ENCODE measurements at places on chromosomes 16 and 17.
A peak's percentile ranks its signal among the peaks of the same experiment; 100 is the strongest.

DNA sequence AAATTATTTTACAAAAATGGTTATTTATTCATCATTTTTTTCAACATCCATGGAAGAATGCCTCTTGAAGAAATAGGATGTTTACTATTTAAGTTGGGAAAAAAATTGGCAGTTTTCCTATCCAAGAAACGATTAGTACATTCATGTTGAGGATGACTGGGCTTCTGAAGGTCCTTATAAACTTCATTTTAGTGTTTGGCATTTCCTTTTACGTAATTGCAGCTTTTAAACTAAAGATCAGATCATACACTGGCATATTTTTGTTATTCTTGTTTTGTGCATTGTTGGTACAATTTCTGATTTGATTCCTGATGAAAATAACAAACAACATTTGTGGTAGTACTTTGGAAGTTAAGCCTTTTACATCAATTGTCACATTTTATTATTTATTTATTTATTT is 11.5 kb downstream of the KCNJ16 start:
- DNase-seq: no peak

GRCh38 chr16:10255728-10256127 is 73.5 kb upstream of the GRIN2A start:
- no peak for DNase-seq

DNA sequence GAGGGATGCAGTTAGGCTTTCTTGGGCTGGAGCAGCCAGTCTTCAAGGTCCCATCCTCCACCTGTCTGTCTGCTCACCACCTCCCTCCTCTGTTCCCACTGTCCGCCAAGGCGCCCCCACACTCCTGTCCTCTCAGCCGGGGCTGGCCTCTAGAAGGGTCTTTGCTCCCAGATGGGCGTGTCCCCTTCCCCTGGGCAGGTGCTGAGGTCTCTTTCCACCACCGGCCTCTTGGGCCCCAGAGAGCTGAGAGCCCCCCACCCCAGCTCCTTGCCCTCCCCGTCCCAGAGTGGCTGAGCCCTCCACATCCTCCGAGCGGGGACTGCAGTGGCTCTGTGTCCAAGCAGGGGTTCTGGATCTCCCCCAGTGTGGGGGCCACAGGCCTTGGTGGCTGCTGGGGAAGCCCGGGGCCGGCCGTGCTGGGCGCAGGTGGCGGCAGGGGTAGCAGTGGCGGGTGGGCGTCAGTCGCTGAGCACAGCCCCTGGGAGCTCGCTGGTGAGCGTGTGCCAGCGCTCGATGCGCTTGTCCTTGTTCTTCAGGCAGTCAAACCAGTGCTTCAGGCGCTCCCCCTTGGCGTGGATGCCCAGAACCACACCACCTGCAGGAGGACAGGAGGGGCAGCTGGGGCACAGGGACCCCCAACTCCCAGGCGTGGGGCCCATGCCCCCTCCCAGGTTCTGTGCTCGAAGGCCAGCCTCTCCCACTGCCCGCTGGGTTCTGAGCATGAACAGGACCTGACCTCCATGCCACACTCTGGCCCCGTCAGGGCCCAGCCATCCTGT is 9.8 kb downstream of the SCGB1C2 start:
- no peak for DNase-seq

- no peak for DNase-seq
Measured at GRCh38 chr17:37648555-37648954, 5.3 kb upstream of the DDX52 start.

- DNase-seq: no peak
Measured at GRCh38 chr16:86931410-86931941, 353.1 kb downstream of the FOXL1 start.

- peak; percentile 74 for DNase-seq
Measured at GRCh38 chr16:3157229-3158025, 22.6 kb downstream of the ZNF213 start.

- DNase-seq: no peak
Measured at GRCh38 chr17:61294777-61295176, 104.9 kb upstream of the TBX2 start.

DNA sequence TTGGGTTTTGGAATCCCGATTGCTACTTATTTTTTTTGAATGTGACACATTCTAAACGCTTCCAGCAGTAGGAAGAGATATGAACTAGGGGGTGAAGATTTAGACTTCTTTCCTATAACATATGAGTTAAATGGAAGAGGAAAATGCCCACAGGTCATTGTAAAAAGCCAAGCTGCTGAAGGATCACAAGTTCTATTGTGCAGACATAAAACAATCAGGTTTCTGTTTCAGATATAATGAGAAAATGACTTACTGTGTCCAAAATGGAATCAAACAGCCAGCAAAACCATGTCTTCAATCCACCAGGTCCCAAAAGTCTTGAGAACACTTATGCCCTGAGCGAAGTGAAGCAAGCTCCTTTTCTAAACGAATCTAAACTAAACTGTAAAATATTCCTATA is 157.0 kb upstream of the SOX9 start:
- no peak for DNase-seq

- no peak for DNase-seq
Measured at GRCh38 chr17:53475002-53475401, 347.7 kb upstream of the KIF2B start.

DNA sequence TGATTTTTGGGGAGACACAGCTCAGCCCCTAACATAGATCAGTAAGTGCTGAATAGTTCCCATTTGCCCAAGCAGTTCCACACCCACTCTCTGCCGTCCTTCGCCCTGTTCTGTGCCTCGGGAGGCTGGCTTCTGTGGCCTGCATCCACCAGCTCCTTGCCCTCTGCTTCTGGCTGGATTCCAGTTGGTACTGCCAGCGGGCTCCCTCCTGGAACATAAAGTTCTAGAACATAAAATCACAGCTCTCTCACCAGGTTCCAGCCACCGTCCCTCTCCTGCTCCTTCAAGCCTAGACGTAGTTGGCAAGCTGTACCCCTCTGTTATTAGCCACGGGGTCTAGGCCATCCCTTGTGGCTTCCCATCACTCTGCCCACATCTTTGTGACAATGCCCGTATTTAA is 3.9 kb upstream of the MRPS23 start:
- no peak for DNase-seq

DNA sequence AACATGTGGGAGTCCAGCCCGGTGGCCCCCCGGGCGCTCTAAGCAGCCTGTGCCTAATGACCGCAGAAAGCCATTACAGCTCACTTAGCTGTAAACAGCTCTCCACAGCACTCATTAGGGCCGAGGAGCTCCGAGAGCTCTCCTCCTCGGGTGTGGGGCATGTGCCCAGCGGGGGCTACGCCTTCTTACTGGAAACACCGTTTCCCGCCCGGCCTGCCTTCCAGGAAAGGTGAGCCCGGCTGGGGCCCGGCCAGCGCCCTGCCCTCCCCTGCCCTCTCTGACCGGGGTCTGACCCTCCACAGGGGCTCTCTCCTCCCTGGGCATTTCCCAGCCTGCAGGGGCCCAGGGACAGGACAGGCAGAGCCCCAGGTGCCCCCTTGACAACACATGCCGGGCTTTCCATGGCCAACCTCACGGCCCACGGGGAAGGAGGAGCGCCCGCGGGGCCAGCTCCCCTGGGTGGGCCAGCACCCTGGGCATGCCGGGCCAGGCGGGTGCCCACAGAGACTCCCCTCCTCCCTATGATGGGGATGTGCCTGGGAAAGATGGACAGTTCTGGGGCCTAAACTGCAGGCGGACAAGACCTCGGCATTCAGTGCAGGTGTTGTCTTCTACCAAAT is 72.6 kb downstream of the SDK2 start:
- DNase-seq: no peak

- no peak for DNase-seq
Measured at GRCh38 chr17:12744298-12744697, 45.0 kb upstream of the ARHGAP44 start.

DNA sequence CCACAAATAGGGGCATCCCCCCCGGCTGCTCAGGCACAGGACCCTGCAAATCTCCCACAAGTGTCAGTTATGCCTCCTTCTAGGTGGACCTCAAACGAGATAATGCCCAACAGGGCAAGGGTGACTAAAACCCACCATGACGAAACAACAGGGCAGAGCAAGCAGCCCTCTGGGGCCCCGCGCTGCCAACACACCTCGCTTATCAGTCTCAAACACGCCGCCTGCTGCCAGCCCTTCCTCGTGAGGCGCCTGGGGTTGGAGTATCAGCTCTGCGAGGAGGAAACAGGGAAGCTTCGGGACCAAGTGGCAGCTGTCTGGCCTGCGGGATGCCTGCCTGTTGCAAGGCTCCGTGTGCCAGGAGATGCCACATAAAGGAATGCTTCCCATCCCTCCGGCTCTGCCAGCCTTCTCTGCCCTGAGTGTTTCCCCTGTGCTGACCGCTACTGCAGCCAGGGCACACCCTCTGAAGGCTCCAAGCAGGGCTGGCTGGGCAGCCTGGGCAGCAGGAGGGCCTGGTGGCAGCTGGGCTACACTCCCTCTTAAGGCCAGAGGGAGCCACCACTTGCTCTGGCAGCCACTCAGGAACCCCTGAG is 2.5 kb downstream of the SMIM5 start:
- DNase-seq: no peak

DNA sequence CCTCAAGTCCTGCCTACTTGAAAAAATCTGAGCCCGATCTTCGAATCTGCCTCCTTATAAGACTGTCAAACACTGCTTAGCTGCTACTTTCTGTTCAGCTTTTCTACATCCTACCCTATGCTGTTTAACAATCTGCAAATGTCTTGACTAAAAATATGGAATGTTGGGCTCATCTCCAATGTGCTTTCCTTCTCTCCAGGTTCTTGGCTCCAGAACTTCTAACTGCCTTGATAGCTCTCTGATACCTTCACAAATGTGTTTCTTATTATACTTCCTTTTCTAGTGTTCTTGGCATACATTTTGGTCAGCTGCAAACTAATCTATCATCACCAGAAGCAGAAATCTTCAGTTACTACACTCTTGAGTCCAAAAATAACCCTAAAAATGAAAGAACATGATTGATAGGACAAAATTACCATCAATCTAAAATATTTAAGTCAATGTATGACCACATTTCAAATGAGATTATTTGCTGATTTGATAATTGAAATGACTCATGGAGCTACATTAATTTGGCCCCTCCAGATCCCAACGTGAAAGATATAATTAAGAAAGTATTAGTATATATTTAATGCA is 372.3 kb upstream of the MON1B start:
- no peak for DNase-seq

GRCh38 chr16:28326881-28327610 is 34.7 kb downstream of the SBK1 start:
- DNase-seq: peak; percentile 77

- DNase-seq: no peak
Measured at GRCh38 chr16:53132406-53132805, 77.6 kb downstream of the CHD9 start.

- no peak for DNase-seq
Measured at GRCh38 chr17:77204536-77204935, 63.8 kb downstream of the SEC14L1 start.

GRCh38 chr17:73609758-73610157 is 34.5 kb downstream of the SDK2 start:
- DNase-seq: no peak

GRCh38 chr17:15942207-15942833 is 2.6 kb upstream of the ADORA2B start:
- no peak for DNase-seq

DNA sequence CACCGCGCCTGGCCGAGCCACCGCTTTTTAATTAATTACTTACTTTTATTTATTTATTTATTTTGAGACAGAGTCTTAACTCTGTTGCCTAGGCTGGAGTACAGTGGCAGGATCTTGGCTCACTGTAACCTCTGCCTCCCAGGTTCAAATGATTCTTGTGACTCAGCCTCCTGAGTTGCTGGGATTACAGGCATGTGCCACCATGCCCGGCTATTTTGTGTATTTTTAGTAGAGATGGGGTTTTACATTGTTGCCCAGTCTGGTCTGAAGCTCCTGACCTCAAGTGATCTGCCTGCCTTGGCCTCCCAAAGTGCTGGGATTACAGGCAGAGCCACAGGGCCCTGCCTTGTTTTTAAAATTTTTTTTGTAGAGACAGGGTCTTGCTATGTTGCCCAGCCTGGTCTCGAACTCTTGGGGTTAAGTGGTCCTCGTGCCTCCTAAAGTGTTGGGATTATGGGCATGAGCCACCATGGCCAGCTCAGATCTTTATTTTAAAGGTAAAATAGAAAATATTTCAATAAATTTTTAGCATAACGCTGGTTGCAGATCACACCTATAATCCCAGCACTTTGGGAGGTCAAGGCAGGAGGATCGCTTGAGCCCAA is 18.3 kb upstream of the NUDT16L1 start:
- no peak for DNase-seq

GRCh38 chr16:12327971-12328726 is 351.6 kb downstream of the SNX29 start:
- DNase-seq: no peak

GRCh38 chr17:55167024-55167725 is 97.6 kb upstream of the HLF start:
- no peak for DNase-seq

- no peak for DNase-seq
Measured at GRCh38 chr16:80744856-80745255, 59.5 kb downstream of the CDYL2 start.

All from nephron progenitor cell (in vitro differentiated cells).